ENCODE measurements at places on chromosomes 11 and 22.
A peak's percentile ranks its signal among the peaks of the same experiment; 100 is the strongest.

DNA sequence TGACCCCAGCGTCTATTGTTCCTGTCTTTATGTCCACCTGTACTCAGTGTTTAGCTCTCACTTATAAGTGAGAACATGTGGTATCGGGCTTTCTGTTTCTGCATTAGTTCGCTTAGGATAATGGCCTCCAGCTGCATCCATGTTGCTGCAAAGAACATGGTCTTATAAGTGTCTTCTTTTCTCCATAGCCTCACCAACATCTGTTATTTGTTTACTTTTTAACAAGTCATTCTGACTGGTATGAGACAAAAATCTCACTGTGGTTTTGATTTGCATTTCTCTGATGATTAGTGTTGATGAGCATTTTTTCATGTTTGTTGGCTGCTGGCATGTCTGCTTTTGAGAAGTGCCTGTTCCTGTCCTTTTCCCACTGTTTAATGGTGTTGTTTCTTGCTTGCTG is 21.7 kb upstream of the SLN start:
- no peak for DNase-seq

DNA sequence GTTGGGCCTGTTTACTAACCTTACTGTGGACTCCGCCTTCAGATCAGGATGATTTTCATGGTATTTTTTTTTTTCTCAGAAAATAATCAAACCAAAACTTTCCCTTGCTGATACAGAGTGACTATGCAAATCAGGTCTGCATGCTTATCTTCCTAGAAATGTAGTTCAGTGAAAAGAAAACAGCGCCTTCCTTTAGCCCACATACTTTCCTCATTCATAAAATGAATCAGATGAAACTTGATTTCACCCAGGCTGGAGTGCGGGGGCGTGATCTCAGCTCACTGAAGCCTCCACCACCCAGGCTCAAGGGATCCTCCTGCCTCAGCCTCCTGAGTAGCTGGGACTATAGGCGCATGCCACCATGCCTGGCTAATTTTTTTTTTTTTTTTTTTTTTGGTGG is 26.0 kb downstream of the ZNRF3 start:
- no peak for DNase-seq

DNA sequence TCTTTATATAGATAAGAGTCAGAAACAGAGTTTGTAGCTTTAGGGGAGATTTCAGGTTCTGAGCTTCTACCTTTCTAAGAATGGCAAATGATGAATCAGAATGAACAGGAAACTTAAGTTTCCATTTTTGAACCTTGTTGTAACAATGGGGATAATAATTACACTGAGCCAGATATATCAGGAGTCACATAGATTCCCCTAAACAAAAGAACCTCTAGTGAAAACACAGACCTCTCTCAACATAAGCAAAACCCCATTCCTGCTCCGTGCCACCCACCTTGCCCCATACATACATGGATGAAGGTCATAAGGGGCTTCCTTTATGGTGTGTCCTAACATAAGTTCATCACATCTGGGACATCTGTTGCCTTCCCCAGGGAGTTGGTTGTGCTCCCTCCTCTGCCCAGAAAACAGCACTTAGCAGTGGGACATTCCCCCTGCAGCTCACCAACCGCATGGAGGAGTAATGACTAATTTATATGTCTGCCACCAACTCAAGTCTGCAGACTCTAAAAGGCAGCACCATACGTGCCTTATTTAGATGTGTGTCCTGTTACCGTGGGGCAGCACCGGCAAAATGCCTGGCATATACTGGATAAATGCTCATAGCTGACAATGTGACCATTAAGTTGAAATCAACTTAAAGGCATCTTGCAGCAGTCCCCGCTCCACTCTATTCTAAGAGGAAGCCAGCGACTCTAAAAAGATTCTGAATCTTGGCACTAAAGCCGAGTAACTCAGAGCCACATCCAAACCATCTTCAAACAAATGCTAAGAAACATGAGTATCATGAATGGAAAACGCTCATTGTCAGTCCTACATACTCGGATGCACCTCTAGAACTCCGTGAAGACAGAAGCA is 8.0 kb downstream of the JAML start:
- DNase-seq: no peak

DNA sequence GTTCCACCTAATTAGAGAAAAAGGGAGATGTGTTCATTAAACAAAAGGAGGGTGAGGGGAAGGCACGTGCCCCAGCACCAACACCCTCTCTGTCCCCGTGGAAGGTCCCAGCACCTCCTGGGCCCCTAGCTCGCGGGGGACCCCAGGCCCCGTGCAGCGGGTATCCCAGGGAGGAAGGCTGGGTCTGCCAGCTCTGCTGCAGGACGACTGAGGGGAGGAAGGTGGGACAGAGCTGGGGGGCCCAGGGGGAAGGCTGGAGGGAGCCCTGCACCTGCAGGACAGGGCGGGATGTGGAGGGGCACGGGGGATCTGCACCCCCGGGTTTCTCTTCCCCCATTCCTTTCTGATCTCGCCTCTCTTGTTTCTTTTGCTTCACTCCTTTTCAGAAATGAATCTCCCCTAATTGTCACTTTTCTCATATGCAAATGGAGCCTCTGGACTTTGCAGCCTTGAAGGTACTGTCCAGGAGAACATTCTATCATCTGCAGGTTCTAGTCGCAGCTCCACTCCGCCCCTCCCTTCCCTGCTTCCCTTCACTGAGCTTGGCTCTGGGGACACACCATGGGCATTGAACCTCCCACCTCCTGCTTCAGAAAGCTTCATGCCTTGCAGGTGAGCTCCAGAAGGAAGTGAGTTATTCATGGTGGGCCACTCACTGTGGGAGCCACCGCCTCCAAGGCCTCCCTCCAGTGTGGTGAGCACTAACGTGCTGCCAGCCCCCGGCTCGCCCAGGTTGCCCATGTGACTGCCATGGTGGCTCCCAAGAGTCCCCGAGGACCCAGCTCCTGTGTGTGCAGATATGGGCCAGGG is 111.0 kb downstream of the ST3GAL4 start:
- no peak for DNase-seq

DNA sequence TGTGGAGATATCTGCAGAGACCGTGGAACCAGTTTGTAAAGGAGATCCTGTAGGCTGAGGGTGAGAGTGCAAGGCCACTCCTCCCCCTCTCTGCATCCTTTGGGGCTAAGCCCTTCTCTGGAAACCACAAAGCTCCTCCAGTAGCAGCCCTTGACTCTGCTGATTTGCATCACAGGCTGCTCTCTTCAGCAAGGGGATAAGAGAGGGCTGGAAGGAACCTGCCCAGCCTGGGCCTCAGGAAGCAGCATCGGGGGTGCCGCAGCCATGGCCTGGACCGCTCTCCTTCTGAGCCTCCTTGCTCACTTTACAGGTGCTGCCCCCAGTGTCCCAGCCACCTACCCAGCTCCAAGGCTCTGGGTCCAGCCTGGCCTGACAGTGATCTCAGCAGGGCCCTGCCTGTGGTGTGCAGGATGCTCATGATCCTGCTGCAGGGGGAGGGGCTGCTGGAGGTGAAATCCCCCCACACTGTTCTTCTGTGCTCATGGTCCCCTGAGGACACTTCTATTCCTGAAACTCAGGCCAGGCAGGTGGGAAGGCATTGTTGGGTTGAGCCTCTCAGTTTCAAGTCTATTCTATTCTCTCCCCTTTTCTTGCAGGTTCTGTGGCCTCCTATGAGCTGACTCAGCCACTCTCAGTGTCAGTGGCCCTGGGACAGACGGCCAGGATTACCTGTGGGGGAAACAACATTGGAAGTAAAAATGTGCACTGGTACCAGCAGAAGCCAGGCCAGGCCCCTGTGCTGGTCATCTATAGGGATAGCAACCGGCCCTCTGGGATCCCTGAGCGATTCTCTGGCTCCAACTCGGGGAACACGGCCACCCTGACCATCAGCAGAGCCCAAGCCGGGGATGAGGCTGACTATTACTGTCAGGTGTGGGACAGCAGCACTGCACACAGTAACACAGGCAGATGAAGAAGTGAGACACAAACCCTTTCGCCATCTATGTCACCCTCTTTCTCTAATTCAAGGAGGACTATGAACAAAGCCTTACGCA is 68.5 kb upstream of the IGLL5 start:
- DNase-seq: peak; percentile 52

- DNase-seq: peak; percentile 45
Observed at GRCh38 chr11:119323532-119324033, 6.7 kb upstream of the MCAM start.

DNA sequence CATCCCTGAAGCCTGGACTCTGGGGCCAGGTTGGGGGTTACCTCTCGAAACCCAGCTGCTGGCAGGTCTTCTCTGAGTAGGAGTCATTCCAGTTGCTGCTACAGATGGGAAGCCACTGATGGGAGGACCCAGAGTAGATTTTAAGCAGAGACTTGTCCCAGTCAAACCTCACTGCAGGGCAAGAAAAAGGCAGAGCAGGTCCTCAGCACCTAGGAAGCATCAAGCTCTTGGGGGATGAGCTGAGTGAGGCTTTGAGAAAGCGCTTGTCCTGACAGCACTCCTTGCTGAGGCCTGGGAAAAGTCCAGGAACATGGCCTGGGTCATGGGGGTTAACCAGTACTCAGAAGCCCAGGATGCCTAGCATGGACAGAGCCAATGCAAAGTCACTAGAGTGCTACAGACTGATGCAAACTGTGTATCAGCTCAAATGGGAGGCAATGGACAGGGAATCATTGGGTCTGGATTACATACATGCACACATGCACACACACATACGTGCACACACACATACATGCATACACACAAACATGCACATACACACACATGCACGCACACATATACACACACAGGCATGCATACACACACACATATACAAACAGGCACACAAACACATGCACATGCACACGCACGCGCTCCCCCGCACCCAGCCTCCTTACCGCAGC is 15.3 kb downstream of the TMPRSS13 start:
- no peak for DNase-seq

DNA sequence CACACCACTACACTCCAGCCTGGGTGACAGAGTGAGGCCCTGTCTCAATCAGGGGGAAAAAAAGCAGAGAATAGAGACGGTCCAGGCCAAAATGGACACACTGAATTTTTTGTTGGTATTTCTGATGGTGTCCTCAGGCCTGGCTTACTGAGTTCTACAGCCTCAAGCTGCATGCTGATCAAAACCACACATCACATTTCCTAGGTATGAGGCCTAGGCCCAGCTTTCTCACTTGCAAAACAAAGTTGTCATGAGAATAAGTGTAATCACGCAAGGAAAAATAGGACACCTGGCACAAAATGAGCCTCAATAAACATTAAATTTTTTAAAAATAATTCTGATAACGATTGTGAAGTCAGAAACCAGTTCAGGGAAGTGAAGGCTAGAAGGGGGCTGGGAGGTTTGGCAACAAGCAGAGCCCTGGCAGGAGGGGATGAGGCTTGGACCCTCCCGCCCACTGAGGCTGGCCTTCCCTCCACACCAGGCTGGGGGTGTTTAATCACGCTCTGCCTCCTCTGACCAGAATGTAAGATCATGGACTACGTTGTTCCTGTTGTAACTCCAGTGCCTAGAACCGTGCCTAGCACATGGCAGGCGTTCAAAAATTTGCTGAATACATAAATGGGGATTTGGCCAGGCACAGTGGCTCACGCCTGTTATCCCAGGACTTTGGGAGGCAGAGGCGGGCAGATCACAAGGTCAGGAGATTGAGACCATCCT is 18.1 kb downstream of the PACSIN2 start:
- no peak for DNase-seq

- DNase-seq: no peak
Observed at GRCh38 chr11:3002871-3003270, 10.7 kb upstream of the NAP1L4 start.

GRCh38 chr11:66559142-66559865 is 9.1 kb downstream of the CTSF start:
- no peak for DNase-seq

- no peak for DNase-seq
Observed at GRCh38 chr22:22395245-22395644, 113.3 kb downstream of the ZNF280B start.

- DNase-seq: no peak
Observed at GRCh38 chr22:19127329-19128008, 3.6 kb upstream of the TSSK2 start.

- DNase-seq: peak; percentile 47
Observed at GRCh38 chr11:123509737-123510578, 79.9 kb downstream of the GRAMD1B start.

DNA sequence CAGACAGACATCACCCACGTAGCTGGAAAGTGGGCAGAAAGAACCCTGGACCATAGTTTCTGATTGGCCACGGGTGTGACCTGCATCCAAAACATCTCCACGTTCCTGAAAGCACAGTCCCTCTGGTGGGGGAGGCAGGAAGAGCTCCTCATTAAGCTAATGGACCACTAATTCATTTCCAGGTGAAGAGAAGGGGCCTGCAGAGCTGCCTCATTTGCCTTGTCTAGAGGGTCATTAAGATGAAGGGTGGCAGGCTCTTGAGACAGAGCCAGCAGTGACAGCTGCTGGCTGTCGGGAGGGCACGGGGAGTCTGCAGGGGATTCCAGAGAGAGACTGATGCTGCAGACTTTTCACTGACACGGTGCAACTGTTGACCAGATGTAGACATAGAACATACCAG is 149.6 kb upstream of the OPCML start:
- no peak for DNase-seq

GRCh38 chr11:96567176-96567575 is 177.4 kb downstream of the JRKL start:
- DNase-seq: no peak

DNA sequence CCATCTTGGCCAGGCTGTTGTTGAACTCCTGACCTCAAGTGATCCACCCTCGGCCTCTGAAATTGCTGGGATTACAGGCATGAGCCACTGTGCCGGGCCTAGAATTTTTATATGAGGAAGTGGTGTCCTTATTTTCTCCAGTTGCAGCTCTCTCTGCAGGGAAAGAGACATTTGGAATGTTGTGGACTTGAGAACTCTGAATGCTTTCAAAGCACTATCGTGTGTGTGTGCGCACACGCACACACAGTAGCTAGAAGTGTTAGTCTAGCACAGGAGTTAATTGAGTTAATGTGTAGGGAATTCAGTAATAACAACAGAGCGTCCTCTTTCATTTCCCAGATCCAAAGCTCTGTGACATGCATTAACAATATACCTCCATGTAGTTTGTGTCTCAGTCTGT is 164.0 kb upstream of the RASSF10 start:
- no peak for DNase-seq

GRCh38 chr11:33959855-33960400 is 68.1 kb upstream of the LMO2 start:
- DNase-seq: no peak

DNA sequence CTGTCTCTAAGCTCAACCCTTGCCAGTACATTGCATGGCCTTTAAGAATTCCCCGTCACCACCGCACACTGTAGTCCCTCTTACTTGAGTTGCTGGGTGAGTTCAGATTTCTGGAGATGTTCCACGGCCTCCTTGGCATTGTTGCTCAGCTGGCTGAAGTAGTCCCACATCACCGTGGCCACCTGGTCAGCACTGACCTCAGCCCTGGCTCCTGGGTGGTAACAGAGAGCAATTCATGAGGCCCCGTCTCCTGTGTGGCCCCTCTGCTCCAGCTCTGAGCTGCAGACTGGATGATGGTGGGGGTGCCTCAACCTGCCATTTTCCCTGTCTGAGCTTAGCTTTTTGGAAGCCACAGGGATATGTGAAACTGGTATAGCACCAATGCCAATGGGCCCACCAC is 529 bp downstream of the APOA4 start:
- no peak for DNase-seq

DNA sequence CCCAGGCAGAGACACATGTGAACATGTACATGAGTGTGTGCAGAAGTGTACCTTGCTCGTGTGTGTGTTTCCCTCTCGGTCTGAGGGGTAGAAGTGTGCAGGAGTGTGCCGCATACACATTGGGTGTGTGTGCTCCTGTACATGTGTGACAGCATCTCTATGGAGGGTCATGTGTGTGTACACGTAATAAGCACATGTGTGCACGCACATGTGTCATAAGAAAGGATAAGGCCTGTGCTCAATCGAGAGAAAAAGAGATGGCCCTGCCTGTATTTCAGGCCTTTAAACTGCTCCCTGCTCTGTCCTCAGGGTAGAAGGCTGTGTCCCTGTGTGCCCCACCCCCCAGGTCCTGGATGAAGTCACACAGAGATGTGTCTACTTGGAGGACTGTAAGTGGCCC is 61.8 kb downstream of the OTOG start:
- no peak for DNase-seq
